Fibroblast of skin of right quadriceps (primary cell): ENCODE measurements at places on chromosomes 5 and 9.

DNA sequence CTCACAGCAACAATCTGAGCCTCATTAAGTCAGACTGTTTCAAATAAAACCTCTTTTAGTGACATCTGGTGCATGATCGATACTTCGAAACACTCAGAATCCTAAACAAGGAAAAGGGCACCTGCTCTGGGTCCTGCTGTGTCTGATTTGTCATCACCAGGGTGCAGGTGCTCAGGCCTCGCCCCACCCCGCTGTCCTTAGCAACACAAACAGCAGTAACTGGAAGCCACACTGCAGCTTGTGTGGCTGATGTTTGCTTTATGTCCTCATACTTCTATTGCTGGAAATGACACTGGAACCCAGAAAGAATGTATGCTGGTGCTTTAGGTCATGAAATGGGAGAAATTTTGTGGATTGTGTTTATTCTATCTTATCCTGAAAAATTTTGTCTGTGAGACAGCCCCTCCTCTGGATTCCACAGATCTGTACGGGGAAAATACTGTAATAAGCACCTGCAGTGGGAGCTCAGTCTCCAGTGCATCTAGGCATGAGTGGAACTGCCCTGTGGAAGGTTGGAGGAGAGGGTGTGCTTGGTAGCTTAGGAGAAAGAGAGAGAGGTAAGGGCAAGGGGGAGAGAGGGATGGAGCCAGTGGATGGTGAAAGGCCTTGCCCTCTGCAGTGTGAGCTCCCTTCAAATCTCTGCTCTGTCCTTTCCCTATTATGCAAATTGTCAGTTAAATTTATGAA is 284.2 kb downstream of the SMARCA2 start:
- DNase-seq = no peak

- DNase-seq = no peak
These were observed 75.6 kb upstream of the SPIN1 start for GRCh38 chr9:88312517-88313103.

DNA sequence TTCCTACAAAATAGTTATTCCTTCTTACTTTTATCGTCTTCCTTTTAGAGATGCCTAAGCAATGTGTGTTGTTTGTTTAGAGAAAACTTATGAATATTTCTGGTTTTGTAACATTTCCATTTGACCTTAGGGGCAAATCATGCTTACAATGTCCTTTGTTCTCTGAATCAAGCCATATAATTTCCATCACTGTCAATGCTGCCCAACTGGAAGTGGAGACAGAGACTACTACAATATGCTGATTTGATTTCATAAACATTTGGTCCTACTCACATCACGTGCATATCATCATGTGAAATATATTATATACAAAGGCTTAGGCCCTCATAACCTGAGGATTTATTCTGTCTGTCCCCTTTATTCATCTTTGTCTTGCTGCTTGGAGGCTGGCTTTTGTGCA is 183.2 kb upstream of the CD180 start:
- no peak for DNase-seq

- no peak for DNase-seq
These were observed 22.0 kb downstream of the ROR2 start for GRCh38 chr9:91927922-91928510.

- no peak for DNase-seq
These were observed 16.6 kb upstream of the TSC1 start for GRCh38 chr9:132961002-132961401.

DNA sequence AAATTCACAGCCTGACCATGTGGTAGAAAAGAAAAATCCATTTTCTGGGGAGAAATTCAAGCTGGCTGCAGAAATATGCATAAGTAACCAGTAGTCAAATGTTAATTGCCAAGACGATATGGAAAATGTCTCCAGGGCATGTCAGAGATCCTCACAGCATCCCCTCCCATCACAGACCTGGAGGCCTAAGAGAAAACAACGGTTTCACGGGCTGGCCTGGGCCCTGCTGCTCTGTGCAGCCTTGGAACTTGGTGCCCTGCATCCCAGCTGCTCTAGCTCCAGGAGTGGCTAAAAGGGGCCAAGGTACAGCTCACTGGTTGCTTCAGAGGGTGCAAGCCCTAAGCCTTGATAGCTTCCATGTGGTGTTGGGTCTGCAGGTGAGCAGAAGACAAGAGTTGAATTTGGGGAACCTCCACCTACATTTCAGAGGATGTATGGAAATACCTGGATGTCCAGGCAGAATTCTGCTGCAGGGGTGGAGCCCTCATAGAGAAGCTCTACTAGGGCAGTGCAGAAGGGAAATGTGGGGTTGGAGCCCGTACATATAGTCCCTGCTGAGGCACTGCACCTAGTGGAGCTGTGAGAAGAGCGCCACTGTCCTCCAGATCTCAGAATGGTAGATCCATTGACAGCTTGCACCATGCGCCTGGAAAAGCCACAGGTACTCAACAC is 49.7 kb downstream of the PTBP3 start:
- DNase-seq = no peak

GRCh38 chr5:150413176-150413901 is 629 bp upstream of the CD74 start:
- no peak for DNase-seq

- DNase-seq = no peak
These were observed 147.0 kb upstream of the ZNF366 start for GRCh38 chr5:72654231-72654630.

DNA sequence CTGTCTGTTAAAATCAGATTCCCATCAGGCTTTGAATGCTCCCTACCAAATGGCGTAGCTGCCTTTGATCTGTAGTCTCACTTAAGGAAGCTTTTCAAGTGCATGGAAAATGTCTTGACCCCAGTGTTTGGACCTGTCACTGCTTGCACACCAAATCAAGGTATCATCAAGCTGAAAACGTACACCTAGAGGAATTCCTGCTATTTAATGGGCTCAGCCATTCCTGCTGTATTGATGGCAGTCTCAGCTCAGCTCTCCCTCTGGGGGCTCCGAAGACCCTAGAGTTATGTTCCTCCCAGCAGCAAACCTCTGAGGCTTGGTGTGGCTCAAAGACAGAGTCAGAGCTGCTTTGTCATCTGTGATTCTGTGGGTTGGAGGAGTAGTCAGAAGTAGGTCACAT is 63.5 kb downstream of the PGM5 start:
- DNase-seq = no peak

DNA sequence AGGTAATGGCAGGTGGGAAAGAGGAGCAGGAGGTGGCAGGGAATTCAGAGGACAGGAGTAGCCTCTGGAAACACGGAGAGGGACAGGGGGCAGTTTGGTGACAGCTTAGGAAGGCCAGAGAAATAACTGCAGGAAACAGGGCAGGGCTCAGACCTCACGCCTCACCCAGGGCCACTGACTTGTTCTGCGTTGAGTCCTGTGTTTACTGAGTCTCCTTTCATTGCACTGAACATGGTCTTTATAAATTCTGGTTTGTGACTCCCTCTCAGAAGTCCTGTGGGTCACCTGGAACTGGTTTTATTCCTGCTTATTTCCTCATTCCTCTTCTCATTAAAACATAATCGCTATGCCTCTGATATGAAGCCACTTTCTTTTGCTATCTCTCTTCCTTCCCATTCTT is 55.2 kb upstream of the ZNF622 start:
- no peak for DNase-seq

GRCh38 chr9:38690574-38690973 is 29.4 kb downstream of the FAM240B start:
- DNase-seq = no peak

GRCh38 chr5:6372251-6373080 is 5.9 kb downstream of the MED10 start:
- DNase-seq = no peak

- no peak for DNase-seq
These were observed 187.9 kb downstream of the EBF1 start for GRCh38 chr5:158911693-158912363.

DNA sequence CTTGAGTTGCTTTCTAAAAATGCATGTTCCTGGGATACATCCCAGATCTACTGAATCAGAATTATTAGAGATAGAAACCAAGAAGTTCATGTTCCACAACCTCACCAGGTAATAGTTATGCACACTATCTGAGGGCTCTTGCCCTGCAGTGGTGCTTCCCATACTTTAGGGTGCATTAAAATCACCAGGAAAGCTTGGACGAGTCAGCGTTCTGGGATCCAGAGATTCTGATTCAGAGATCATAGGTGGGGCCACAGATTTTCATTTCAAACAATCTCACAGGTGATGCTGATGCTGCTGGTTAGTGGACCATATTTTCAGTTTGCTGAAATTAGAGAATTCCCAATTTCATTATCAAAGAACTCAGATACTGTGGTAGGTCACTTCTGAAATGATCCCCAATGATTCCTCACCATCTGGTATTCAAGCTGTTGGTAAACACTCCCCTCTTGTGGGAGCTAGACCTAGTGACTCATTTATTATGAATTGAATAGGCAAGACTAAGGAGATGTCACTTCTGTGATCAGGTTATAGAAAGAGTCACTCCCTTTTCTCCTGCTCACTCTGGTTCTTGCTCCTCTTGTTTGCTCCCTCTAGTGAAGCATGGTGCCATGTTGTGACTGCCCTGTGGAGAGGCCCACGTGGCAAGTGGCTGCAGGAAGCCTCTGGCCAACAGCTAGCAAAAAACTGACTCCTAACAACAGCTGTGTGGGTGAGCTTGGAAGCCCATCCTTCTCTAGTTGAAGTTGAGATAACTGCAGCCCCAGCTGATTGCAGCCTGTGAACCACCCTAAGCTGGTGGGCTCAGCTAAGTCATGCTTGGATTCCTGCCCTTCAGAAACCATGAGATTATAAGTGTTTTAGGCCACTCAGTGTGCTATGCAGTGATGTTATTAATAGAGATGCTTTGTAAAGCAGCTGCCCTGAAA is 59.8 kb downstream of the SH3TC2 start:
- DNase-seq = peak; percentile 69

- no peak for DNase-seq
These were observed 11.2 kb downstream of the CRHBP start for GRCh38 chr5:76964060-76964459.

GRCh38 chr5:170267431-170268152 is 30.0 kb downstream of the LCP2 start:
- DNase-seq = peak; percentile 58

DNA sequence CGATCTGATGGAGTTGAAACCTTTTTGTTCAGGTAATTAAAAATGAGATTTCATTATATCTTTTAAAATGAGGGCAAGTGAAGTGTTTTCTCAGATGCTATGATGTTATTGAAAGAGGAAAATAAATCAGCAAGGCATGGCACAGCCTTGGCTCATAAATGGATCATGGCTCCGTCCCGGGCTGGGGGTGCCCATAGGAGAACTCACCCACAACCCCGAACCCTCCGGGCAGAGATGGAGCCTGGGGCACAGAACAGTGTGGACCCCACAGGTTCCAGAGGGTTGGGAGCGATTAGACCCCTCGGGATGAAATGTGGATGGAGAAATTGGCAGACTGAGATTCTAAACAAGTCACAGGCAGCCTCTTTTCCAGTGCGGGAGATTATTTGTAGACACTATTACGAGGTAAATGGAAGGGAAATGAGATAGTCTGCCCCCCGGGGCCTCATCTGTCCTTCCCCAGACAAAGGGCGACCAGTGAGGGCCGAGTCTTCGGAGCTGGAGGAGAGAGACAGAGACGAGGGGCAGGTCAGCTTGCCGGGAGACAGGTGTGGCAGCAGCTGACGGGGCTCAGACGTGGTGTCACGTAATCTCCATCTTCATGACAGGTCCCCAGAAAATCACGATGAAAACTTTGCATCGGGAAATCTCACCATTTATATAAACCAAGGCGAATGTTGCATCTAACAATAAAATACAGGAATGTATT is 33.7 kb downstream of the NDUFS6 start:
- no peak for DNase-seq

DNA sequence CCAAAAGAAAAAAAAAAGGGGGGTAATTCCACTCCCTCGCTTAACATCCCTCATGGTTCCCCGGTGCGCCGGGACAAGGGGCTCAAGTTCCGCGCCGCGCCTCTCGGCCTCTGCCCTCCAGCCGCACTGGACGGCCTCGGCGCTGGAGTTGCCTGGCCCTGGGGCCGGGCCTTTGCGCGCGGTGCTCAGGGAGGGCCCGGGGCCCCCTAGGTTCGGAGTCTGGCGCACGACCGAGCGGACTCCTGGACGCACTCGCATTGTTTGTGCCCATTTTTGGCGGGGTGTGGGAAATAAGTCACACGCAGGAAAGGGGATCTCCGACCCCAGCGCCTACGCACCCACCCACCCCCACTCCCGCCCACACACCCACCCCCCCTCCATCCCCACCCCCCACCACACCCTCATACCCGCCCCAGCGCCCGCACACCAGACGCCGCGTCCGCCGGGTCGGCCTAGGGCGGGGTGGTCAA is 381 bp downstream of the MED22 start:
- DNase-seq = peak; percentile 24

DNA sequence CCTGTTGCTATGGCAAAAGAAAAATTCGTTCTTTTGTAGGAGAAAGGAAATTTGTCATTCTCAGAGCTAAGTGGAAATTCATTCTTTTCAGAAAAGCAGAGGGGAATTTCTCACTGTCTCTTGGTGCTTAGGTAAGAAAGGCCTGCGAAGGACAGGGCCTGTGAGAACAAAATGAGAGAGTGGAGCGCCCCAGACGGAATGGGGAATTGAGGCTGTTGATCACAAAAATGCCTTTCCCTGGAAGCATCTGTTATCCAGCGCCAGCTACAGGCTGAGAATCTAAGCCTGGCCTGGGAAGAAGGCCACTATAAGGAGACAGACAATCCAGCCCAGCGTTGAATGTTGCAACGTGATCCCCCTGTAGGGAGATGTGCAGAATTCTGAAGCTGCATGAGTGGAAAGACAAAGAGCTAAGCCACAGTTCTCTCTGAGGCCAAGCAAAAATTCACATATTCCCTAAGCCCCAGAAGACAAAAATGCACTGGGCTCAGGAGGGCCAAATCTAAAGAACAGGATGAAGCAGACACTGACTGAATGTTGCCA is 44.8 kb upstream of the CLK4 start:
- DNase-seq = no peak

DNA sequence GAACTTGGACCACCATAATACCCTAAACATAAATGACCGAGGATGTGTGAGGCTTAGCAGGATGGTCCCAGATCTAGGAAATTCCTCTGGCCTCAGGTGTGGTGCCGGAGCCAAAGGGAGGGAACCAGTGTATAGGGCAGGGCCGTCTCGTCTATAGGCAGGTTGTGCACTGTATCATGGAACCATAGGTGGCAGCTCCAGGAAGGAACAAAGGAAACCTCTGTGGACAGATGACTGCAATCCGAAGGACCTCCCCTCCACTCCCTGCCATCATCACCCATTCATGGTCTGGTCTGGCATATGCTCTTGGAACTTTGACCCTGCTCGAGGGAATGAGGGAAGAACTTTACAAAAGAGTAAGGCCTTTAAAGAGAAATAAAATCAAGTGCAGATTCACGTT is 2.9 kb upstream of the MACIR start:
- no peak for DNase-seq

DNA sequence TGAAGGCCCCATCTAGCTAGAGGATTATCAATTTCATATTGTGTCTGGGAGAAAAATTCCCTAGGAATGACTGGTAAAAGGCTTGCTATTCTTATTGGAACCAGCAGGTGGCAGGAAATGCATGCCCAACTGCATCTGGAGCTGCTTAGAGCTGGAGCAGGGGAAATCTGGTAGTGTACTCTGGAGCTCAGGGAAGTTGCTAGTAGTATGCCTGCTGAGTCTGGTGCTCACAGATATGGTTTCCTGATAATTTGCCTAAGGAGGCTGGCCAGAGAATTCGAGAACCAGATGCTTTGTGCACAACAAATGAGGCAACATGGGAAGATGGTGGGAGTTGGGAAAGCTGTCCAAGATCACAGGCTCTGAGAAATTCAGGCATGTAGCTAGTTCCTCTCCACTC is 53.7 kb downstream of the G3BP1 start:
- DNase-seq = peak; percentile 66
